Substantia nigra (tissue), 51 donors: ENCODE measurements at places on chromosomes 5 and 9.

DNA sequence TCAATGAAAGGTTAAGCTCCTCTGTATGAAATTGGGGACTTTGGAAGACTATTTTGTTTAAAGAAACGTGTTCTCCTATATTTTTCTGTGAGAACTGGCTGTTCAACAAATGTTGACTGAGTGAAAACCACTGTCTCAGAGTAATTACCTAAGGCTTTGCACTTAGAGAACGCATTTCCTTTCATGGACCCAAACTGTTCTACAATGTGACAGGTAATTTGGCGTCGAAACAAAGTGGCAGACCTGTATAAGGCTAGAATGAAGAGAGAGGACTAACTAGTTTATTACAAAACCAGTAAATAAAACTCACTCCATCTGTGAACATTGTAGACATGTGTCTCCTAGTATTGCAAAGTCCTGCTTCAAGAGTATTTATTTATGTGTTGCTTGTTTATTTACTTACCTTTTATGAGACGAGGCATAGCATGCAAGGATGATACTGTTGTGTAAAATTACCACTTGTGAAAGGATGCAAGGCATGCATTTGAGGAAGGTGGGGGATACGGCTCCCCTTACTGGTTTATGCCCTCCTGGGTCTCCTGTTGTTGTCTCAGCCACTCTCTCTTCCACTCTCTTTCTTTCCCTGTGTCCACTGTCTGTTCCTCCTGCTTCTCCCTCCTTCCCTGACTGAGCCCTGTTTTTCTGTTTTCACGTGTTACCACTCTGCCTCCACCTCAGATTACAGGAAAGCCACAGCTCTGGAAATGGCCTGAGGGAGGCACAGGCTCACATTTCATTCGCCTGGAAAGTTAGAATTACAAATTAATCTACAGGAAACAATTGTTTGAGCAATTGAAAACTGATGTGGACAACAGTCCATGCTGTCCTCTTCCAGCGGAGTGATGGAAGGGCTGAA lies 444.0 kb upstream of the ZNF608 start:
- no peak for DNase-seq

DNA sequence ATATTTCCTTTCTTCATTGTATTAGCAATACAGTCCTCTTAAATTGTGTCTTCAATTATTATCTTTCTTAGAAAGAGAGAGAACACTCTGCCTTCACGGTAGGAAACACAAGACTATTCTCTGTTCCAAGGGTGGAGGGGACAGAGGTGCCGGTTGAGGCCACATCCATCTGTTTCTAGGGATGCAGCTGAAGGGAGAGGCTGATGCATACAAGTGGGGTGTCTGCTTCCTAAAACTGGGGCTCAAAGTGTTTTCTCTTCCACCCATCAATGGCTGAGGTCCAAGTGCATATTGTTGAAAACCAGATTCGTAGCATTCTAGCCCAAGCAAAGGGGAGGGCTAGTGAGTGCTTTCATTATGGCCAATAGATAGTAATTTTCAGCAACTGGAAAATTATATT lies 9.5 kb downstream of the IRX2 start:
- no peak for DNase-seq

DNA sequence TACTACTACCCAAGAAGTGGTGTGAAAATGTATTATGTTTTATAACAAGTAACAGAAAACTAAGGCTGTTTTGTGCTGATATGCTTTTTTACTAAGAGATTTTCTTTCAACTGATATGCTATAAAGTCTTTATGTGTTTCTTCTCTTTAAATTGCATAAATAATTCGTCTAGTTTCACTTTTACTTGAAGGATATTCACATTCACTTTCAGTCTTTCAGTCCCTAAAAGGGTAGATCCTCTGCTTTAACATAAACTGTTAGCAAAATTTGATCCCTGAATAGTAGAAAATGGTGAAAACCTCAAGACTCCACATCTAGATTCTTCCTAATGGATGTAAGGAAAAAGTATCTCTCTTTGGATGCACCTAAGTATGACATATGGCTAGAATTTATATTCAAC lies 69.0 kb upstream of the FST start:
- no peak for DNase-seq

GRCh38 chr5:139426203-139426885 lies 13.0 kb downstream of the DNAJC18 start:
- DNase-seq = no peak

DNA sequence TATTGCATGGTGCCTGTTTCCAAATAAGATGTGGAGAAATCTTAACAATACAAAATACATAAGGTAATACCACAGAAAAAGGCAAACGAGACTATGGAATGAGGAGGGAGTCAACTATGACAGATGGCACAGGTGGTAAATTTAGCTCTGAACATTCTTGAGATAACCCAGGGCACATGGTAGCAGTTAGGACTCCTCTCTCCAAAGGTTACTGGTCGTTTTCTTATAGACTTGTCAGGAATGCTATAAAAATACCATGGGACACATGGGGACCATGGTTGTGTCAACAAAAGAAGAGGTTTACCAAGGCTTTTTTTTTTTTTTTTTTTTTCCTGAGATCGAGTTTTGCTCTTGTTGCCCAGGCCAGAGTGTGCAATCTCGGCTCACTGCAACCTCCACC lies 209.4 kb upstream of the RFX3 start:
- DNase-seq = no peak

DNA sequence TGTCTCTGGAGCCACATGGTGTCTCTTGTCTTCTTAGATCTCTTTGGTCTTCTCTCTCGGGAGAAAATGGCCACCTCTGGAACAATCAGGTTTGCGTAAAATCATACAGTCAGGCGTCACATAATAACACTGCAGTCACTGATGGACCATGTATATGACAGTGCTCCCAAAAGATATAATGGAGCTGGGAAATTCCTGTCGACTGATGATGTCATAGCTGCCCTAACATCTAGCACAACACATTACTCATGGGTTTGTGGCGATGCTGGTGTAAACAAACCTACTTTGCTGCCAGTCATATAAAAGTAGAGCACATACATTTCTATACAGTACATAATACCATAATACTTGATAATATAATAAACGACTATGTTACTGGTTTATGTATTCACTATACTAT lies 30.1 kb upstream of the RAI14 start:
- no peak for DNase-seq

GRCh38 chr9:109940561-109940960 lies 160.6 kb downstream of the PALM2AKAP2 start:
- no peak for DNase-seq

DNA sequence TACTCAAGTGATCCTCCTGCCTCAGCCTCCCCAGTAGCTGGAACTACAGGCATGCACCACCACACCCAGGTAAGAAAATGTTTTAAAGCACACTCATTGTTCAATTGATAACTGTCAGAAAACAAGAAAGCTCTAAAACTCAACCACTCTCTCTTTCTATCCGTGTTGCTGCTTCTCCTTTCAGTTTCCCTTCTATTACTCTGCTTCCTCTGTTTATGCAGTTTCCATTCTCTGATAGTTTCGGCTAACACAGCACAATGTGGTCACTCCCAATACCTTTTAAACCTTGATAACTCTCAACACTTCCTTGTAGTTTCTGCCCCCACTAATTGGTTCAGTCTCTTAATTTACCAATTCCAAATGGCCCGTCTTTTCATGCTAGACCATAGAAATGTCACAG lies 59.2 kb upstream of the NR4A3 start:
- no peak for DNase-seq

- DNase-seq = no peak
Measured at GRCh38 chr9:134666831-134667230, 25.2 kb downstream of the COL5A1 start.

DNA sequence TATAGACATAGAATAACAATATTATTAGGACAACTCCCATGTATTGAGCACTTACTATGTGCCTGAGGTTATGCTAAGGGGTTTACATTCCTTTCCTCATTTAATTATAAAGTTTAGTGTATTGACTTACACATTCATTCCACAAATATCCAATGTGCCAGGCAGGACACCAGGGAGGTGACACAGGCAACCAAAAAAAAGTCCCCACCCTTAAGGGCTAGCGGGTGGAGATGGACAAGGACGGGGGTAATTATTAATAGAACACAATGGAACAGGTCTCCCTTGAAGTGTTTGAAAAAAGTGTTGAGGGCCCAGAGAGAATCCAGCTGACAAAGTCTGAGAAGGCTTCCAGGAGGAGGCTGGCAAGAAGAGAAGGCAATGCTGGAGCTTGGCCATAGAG lies 5.7 kb downstream of the TBC1D2 start:
- DNase-seq = no peak
